ENCODE measurements at places on chromosomes 7 and 10.

DNA sequence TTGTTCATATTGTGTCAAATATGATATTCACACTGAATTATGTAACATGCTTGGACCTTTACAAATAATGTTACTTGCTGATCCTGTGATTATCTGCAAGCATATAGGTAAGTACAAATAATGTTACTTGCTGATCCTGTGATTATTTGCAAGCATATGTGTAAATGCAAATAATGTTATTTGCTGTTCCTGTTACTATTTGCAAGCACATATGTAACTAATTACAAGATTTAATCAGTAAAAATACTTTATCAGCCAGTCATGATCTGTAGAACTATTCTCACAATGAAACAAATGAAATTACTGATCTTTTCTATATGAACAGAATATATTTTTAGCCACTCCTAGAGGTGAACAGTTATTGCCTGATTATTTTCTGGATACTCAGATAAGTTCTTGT is 44.7 kb upstream of the NPY start:
- no peaks in the 10 kb centered on the region for H3K27me3 ChIP-seq
- H3K27ac ChIP-seq, result no peak overlapping the region

GRCh38 chr7:29381206-29382094 is 182.2 kb upstream of the PRR15 start:
- no peaks in the 10 kb centered on the region for H3K36me3 ChIP-seq
- no peak overlapping the region for H3K4me3 ChIP-seq

DNA sequence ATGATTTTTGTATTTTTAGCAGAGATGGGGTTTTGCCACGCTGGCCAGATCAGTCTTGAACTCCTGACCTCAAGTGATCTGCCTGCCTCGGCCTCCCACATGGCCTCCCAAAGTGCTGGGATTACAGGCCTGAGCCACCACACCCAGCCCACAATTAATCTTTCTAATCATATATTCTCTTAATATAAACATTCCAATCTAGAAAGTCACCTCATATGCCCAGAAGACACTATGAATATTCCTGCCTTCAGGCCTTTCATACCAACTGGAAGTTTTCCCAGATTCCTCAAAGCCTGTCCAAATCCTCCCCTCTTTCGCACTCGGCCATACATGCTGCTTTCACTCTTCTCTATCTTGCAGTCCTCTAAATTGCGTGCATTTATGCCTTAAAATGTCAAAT is 32.6 kb downstream of the PDZD8 start:
- no peak overlapping the region for H3K27ac ChIP-seq
- H3K4me3 ChIP-seq, result no peak overlapping the region
- H3K27me3 ChIP-seq, result no peaks in the 10 kb centered on the region
- H3K36me3 ChIP-seq, result no peaks in the 10 kb centered on the region

GRCh38 chr7:58316-58715 is 134.1 kb upstream of the FAM20C start:
- H3K36me3 ChIP-seq, result no peaks in the 10 kb centered on the region
- no peak overlapping the region for H3K4me3 ChIP-seq
- no peak for DNase-seq
- no peak overlapping the region for H3K27ac ChIP-seq
- H3K4me1 ChIP-seq, result no peaks in the 10 kb centered on the region
